ENCODE measurements at places on chromosomes 6 and 20. TPM values are rescaled to one million over a fixed set of nuclear protein-coding genes. Genes with fewer than 3 reads are reported as not detected.

Gene PAK5
- 0.14 TPM for polyA plus RNA-seq

DNA sequence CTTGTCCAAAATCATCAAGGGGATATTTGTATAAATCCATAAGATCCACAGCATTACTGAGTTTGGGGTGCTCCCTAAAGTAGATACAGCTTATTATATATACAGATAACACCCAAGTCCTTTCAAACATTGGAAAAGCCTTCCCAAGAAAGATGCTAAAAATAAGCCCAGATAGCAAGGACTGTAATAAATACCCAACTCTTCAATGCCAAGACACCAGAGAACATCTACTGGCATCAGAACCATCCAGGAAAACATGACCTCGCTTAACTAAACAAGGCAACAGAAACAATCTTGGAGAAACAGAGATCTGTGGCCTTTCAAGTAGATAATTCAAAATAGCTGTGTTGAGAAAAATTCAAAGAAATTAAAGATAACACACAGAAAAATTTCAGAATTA, 761.4 kb downstream of the GRIK2 start:
- DNase-seq, result no peak

DNA sequence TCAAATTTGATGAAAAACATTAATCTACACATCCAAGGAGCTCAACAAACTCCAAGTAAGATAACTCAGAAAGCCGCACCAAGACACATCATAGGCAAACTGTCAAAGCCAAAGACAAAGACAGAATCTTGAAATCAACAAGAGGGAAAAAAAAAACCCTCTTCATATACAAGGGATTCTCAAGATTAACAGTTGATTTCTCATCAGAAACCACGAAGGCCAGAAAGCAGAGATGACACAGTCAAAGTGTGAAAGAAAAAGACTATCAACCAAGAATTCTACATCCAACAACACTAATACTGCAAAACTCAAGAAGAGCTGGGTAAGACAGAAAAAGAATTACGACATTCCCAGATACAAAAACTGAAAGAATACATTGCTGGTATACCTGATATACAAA, 73.8 kb downstream of the CDK19 start:
- no peak for DNase-seq

GRCh38 chr6:52535711-52536423, 41.0 kb downstream of the TRAM2 start:
- no peak for DNase-seq

- peak; percentile 39 for DNase-seq
These were observed 64.5 kb downstream of the AKAP7 start for GRCh38 chr6:131199568-131200272.

All from forelimb muscle (tissue), 1 donor.